ENCODE measurements at places on chromosomes 7 and 10.

GRCh38 chr10:129579228-129579627, 112.2 kb downstream of the MGMT start:
- ATAC-seq, result no peak

- no peak for ATAC-seq
These were observed 86.9 kb upstream of the TNRC18 start for GRCh38 chr7:5510426-5511045.

DNA sequence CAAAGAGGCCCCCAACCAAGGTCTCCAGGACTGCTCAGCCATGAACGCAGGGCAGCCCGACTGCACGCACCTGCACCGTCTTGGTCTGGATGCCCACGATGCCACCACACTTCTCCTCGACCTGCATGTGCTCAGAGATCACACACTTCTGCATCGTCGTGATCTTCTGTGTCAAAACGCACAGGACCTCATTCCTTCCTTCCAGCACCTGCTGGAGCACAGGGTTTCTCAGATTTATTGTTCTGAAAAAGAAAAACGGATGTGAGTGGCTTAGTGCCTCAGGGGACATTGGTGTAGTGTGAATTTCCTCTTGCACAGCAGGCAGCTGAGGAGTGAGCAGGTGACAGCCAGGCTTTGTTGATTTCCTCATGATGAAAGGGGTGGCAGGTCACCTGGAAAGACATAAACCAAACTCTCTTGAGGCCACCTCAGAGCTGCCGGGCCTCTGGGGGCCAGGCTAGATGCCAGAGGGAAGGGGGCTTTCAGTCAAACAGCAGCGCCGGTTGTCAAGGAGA, 38.2 kb downstream of the GSDME start:
- no peak for ATAC-seq

DNA sequence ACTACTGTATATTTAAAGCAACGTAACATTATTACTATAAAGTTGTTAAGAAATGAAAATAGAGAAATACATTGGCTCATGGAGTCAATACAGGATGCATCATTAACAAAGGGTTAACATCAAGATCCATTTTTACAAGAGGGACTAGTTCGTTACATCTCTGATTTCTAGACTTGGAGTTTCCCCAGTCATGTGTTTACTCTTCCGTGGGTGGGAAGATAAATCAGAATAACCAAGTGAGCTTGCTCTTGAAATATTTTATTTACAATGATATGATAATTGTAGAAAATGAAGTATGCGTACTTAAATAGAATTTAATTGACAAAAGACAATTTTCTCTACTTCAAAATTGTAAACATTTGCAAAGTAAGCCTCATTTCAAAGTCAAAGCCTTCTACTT, 1.0 kb upstream of the PRKAR2B start:
- ATAC-seq, result no peak

- no peak for ATAC-seq
These were observed 122.5 kb downstream of the PTPN20 start for GRCh38 chr10:47033541-47034270.

DNA sequence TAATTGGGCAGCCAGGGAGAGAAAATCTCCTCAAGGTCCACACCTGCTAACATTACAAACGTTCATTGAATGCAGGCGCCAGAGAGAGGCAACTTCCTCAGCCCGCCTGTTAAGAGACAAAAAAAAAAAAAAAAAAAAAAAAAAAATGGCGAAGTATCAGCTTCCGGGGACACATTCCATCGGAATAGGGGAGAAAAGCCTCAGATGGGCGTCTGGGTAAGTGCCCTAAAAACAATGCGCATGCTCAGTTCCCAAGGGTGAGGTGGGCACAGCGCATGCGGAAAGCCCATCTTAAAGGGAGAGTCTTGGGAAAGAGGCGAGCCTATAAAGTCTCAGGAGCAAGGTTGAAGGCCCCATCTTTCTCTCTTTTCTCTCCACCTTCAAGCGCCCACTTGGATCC, 1139.7 kb upstream of the CELF2 start:
- ATAC-seq, result no peak

- no peak for ATAC-seq
These were observed 932.1 kb upstream of the C7orf33 start for GRCh38 chr7:147658392-147658967.

- ATAC-seq, result peak; percentile 72
These were observed 161.2 kb downstream of the TAX1BP1 start for GRCh38 chr7:27901028-27901760.

DNA sequence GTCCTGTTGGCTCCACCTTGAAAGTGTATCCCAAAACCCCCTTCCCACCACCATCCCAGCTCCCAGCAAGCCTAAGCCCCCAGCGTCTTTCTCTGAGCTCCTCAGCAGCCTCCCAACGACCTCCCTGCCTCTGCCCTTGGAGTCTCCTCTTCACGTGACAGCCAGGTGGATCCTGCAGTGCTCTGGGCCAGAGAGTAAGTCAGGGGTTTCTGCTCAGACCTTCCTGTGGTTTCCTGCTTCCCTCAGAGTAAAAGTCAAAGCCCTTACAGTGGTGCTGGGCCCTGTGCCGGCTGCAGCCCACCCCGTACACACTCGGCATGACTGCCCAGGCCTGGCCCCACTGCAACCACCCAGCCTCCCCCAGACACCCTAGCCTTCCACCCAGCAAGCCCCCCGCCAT, 51.9 kb downstream of the OAT start:
- ATAC-seq, result no peak

DNA sequence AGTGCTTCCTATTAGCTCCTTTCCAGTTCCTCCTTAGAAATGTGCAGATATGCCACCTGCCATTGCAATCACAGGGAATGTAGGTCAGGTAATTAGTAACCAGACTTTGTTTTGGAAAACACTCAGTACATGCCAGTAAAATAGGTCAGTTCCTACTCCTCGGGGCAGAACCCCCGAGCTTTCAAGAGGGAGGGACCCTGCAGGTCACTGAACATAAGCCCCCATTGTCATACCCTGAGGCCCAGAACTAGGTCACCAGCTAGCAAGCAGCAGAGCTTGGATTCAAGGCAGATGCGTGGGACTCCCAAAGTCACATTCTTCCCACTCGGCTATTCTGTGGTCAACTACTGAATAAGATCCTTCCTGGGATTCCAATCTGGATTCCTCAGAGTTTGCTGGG, 104.8 kb downstream of the PPP1R3C start:
- no peak for ATAC-seq

GRCh38 chr7:50155755-50156154, 62.7 kb upstream of the ZPBP start:
- ATAC-seq, result peak; percentile 45

GRCh38 chr7:152912511-152912910, 153.0 kb downstream of the ACTR3B start:
- no peak for ATAC-seq

DNA sequence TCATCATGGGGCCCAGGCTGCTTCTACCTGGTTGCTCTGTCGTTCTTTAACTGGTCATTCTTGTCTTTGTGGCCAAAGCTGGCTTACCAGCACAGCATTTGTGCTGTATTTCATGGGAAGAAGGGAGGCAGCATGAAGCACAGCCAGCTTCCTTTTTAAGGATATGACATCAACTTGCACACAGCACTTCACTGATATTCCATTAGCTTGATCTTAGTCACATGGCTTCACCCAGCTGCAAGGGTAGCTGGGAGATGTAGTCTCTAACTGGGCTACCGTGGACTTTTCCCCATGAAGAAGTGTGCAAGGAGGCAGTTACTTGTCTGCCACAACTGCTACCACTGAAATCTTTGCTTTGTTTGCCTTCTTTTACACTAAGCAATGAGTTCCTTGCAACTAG, 525.2 kb downstream of the LRMDA start:
- no peak for ATAC-seq

- no peak for ATAC-seq
These were observed 23.1 kb upstream of the SAR1A start for GRCh38 chr10:70193391-70193844.

DNA sequence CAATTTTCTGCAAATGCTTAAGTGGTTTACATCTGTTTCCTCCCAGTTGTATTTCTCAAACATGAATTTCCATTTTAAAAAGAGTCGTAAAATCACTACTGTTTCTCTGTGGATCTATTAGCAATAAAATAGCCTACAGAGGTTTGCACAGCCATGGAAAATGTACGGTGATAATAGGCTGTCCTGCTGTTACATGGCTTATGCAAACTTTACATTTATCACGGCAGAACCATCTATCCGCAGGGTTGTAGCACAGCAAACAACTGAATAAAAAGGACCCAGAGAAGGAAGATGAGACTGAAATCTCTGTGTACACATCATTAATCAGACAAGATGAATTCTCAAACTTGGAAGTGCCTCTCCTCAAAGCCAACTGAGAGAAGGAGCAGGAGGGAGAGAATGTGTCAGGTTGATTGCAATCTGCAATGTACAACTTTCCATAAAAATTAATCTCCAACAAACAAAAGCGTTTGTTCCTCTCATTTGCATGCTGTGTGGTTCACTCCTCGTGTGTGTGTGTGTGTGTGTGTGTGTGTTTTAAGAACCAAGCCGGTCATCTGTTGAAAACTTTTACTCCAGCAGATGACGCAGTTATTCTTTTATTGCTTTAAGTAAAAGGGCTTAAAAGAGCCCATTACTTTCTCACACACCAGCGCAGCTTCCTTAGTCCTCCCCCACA, 279.3 kb downstream of the SKAP2 start:
- no peak for ATAC-seq

GRCh38 chr10:53153831-53154230, 381.2 kb upstream of the MBL2 start:
- no peak for ATAC-seq

DNA sequence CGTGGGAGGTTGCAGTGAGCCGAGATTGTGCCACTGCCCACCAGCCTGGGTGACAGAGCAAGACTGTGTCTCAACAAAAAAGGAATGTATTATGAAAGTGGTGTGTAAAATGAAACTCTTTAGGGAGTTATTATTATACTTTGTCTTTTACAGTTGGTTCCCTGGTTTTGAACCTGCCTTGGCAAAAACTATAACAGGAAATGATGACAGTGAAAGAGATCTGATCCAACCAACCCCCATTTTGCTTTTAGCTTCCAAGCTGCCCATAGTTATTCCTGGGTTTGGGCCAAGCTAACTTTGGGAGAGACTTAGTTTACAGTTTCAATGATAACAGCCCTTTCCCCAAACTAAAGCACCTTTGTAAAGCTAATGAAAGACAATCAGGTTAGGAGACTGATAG, 34.1 kb upstream of the NMT2 start:
- no peak for ATAC-seq

- ATAC-seq, result no peak
These were observed 504.4 kb downstream of the LRMDA start for GRCh38 chr10:75935650-75936400.

DNA sequence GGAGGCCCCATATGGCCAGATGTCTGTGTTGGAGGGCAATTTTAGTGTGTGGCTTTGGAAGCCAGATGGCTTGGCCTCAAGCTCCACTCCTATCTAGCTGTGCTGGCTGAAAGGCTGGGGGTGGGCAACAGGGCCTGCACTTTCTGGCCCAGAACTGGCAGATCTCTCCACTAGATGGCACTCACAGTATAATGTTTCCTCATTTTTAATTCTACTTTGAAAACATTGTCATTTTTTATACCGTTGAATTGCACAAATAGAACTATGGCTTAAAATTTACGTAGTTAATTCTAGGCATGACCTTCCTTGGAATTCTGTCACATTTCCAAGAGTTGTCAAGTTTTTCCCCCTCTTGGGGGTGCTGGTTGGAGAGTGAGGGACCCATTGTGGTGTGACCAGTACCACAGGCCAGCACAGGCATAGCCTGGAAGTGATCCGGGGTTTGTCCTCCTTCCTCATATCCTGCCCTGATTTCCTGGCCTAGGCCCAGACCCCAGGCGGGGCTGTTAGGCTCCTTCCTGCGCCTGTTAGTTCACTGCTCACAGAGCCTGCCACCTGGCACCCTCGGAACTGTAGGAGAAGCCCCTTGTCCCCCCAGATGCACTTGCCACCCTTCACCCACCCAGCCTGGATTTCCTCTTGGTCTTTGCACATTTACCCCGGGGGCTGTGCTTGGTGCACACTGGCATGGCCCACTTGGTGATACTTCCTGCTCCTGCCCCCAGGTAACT, 52.8 kb downstream of the ARHGAP22 start:
- ATAC-seq, result no peak

- no peak for ATAC-seq
These were observed 36.1 kb downstream of the PSAP start for GRCh38 chr10:71814922-71815411.

DNA sequence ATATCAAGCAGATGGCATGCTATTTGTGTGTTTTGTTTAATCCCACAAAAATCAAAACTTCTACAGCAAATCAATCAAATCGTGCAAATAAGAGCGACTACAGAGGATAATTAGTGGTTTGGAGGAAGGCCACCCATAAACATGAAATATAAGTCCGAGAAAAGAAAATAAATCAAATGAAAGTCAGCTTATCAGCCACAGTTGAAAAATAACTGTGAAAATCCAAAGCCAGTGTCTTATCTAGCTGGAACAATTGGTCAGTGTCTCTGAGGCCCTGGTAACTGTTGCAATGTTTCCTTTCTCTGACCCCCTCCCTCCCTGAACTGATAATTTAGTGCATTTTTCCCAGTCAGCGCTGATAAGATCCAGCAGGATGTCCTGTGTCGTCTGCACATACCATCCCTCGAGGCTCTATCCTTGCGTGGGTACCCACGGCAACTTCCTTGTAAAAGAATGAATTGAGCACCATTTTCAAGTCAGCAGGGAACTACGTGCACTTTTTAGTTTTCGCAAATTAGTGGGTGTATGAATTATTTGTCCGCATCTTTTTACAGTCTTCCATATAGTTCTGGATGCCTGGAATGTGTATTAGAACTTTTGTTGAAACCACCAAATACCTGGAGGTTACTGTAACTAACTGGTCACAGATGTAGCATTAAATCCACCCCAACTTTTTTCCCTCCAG, 10.8 kb upstream of the JCAD start:
- no peak for ATAC-seq

- no peak for ATAC-seq
These were observed 15.9 kb downstream of the YME1L1 start for GRCh38 chr10:27138277-27138676.

GRCh38 chr10:59682986-59683937, 26.4 kb downstream of the SLC16A9 start:
- no peak for ATAC-seq

- no peak for ATAC-seq
These were observed 17.0 kb downstream of the PIK3AP1 start for GRCh38 chr10:96703358-96703757.

GRCh38 chr10:109166935-109167334, 756.4 kb downstream of the XPNPEP1 start:
- no peak for ATAC-seq

- ATAC-seq, result no peak
These were observed 10.9 kb upstream of the CDK1 start for GRCh38 chr10:60767424-60767823.

Measured in activated T-helper 17 cell treated with anti-CD3 and anti-CD28 coated beads, Interleukin-2, amount 50 U/mL, for 72 hours (primary cell).